NCI-H2081 (cell line): ENCODE measurements at places on chromosomes 1 and 21.
A peak's percentile ranks its signal among the peaks of the same experiment; 100 is the strongest.

- no peak for DNase-seq
These were observed 3.4 kb upstream of the TEX35 start for GRCh38 chr1:178509414-178510007.

GRCh38 chr1:153277852-153278251 is 18.4 kb downstream of the LORICRIN start:
- peak; percentile 58 for DNase-seq

DNA sequence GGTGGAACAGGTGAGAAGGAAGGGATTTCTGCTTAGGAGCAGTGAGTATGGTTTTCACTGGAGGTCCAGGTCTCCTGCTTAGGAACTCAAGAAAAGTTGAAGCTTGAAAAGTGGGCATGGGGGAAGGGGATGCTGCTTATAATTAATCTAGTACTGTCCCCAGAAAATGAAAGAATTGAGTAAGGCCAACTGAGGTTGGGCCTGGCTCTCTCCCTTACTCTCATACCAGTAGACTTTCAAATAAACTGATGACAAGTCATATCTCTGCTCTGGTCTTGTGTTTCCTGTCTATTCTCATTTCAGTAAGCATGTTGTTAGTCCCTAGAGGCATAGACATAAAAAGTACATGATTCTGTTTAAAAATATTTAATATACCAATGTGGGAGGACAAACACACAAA is 26.4 kb downstream of the CD48 start:
- DNase-seq: no peak

DNA sequence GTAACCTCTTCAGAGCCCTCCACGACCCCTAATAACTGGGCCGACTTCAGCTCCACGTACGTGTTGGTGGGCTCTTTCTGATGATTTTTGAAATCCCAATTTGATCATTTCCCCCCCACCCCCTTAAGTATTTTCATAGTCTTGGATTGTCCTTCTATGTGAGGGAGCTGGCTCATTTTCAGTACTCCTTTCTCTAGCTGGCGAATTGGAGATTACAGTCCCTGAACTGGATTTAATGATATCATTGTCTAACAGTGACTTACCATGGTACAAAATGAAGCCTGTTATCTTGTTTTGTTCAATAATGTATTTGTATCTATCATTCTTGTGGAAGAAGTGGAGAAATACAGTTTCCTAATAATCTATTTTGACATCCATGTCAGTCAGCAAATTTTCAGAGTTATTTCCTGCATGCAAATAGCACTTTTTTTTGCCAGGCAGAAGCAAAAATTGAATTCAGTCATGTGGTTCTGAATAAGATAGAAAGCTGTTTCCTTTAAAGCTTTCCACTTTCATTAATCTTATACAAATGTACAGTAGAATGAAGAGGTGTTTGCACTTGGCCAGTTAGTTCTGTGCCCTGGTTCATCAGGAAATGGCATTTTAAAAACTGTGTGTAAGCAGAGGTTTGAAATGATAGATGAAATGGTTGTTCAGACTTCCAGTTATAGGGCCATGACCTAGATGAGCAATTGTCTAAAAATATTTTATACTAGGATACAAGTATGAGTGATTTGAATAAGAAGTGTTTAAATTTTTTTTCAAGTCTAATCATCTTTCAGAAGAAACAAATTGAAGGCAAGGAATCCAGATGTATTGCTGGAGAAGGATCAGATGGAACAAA is 104.2 kb downstream of the ATP5PO start:
- no peak for DNase-seq

- DNase-seq: no peak
These were observed 23.8 kb downstream of the PRDM2 start for GRCh38 chr1:13723810-13724209.

- DNase-seq: no peak
These were observed 17.1 kb downstream of the TEX35 start for GRCh38 chr1:178530037-178530402.

DNA sequence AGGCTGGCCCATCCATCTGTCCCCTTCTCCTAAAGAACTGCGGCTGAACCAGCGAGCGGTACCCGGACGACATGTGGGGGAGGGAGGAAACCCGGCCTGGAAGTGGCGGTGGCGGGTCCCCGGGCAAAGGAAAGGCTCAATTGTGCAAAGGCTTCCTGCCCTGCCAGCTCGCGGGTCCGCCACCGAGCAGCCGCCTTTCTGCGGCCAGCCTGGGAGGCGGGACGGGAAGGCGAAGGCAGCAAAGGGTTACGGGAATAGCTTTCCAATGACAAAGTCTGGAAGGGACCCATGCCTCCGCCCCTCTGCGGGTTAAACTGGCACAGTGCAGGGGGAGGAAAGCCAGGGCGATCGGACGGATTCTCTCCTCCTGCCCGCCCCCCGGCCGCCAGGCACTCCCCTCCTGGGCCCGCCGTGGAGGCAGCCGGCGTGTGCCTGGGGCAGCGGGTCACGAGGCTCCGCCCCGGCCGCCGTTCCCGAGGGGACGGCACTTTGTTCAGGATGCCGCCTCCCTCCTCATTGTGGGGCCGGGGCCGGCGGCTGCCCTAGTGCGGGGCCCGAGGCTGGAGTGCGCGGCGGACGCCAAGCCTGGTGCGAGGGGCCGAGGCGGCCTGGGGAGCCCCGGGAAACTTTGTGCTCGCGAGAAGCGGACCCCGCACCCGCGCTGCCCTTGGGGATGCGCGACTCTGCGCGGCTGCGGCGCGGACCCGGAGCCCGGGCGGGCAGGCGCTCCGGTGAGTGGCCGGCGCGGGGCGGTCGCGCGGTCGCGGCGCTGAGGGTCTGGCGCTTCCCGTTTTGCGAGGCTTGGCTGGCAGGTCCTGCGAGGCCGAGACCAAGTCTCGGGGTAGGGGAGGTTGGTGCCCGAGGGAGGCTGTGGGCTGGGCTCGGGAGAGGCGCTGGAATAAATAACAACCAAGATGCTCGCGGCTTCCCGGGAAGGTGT is at the start of gene NAV1:
NAV1 (plus strand) TSS at position 516 of the 940 bp plus-strand sequence. CDS start 83,758 bp downstream, outside the sequence.
- DNase-seq: peak; percentile 64

GRCh38 chr1:29180497-29181412 is 945 bp downstream of the SRSF4 start:
- DNase-seq: no peak

DNA sequence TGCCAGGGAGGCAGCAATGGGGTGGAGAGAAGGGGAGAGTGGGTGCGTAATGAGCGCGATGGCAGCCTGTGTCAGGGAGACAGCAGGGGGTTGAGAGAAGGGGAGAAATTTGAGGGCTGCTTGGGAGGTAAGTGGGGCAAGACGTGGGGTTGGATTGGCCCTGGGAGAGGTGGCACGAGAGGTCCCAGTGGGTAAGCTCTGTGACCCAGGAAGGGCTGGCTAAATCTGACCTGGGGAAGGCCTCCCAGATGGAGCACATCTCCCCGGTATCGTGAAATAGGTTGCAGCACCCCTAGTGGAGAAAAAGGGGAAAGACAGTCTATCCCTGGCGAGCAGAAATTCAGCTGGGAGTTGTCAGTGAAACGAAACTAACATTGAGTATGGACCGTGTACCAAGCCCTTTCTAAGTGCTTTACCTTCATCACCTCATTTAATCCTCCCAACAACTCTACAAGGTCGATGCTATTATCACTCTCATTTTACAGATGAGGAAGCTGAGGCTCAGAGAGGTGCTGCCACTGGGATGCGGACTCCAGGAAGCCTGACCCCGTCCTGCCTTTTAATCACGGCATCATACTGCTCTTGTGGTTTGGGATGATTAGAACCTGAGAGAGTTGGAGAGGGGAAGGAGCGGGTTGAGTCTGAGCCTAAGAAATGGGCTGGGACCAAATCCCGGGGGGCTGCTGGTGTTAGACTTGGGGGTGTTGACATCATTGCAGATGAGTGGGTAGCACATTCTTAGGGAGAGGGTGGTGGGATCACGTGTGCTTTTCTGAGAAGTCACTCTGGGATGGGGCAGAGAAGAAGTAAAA is 56.6 kb upstream of the RPL11 start:
- peak; percentile 69 for DNase-seq

- DNase-seq: no peak
These were observed 1.6 kb upstream of the CD52 start for GRCh38 chr1:26315874-26316850.

DNA sequence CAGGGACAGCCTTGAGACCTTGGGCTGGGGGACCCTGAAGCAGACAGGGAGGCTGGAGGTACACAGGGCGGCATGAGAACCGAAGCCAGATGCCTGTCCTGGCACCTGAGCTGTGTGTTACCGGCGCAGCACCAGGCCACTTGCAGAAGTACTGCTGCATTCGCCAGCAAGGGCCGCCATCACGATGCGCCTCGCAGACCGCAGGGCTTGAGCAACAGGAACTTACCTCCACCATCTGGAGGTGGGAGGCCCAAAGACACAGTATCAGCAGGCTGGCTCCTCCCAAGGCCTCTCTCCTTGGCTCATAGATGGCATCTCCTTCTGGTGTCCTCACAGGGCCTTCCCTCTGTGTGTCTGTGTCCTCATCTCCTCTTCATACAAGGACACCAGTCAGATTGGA is 90.1 kb downstream of the PRDM16 start:
- no peak for DNase-seq
